ENCODE measurements at places on chromosomes 5 and 9.

- DNase-seq = no peak
Observed at GRCh38 chr9:127295005-127295404, 30.4 kb downstream of the GARNL3 start.

DNA sequence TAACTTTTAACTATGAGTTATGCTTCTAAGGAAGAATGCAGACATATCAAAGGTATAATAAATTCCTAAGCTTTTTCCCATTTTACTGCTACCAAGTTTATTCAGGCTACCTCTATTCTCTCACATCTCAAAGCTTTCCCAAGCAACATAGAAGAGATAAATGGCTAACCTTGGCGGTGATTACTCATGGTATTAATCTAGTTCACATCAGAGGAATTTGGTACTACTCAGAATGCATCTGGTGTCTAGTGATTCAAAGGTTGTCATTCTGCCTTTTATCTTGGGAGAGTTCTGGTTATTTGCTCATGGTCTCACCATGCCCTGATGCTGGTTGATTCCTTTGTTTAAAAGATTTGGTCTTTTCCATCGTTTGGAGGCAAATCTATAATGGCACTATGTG is 182.7 kb downstream of the TAF11L14 start:
- no peak for DNase-seq

GRCh38 chr5:176639981-176640380 is 7.3 kb upstream of the TSPAN17 start:
- DNase-seq = no peak

DNA sequence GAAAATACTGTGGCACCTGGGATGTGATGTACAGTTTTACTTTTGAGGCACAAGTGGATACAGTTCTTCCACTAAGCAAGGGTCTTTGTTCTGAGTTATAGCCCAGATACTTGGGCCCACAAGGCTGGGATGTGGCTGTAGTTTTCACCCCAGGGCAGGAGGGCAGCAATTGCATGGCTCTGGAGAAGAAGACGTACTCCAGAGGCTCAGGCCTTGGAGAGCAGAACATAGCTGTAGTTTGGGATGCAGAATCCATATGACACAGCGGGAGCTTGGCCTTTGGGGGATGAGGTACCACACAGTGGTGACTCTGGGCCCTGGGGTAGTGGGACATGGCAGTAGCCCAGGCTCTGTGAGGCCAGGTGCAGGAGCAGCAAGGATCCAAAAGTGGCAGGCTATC is 110.8 kb upstream of the FSTL4 start:
- no peak for DNase-seq

- DNase-seq = no peak
Observed at GRCh38 chr5:121386334-121386733, 465.3 kb upstream of the FTMT start.

- DNase-seq = no peak
Observed at GRCh38 chr9:137631345-137632229, 12.8 kb downstream of the EHMT1 start.

DNA sequence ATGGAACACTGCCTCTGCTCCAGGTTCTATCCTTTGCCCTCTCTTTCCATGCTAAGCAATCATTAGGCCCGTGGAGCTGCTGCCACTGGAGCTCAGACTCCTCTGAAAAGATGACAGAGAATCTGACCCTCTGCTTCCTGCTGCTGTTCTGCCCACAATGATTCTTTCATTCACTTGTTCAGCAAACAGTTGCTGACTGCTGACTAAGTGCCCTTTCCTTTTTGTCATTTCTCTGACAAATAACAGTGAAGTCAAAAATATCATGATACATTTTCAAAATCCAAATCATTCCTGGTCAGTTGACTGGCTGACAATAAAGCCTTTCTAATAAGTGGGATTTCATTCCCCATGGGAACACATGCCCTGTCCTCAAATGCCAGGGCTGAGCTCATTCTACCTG is 110.1 kb downstream of the SIL1 start:
- no peak for DNase-seq

DNA sequence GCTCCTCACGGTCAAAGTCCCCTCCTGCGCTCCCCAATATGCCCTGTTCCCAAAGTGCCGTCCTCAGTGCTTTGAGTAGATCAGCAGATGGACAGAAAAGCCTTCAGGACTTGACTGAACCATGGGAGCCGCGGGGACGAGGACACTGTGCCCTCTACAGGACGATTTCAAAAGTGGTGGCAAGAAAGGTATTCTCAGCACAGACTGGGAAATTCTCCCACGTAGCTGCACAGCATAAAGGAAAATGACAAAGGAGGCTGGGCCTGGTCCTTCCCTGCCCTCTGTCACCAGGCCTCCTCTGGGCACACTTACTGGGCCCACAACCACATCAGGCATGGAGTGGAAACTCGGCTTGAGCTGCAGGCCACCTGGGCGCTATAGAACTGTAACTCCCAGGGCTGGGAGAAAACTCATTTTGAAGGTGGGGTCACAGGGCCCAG is 16.7 kb upstream of the MTMR12 start:
- DNase-seq = no peak

DNA sequence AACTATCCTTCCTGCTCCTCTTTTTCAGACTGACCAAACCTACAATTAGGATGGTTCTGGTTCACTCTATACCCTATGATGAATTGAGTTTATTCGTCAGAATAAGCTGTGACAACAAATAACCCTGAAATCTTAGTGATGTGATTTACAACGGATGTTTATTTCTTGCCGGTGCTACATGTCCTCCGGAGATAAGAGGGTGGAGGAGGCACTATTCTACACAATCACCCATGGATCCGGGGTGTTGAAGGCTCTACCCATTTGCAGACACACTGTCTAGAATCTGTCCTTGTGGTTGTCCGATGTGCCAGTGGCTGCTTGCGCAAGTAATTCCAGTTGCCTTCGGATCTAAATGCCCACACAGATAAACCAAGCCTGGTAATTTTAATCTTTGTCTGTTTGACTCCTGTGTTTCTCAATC is 44.7 kb downstream of the CDC14B start:
- no peak for DNase-seq

GRCh38 chr5:1554410-1554967 is 30.7 kb upstream of the LPCAT1 start:
- no peak for DNase-seq

- DNase-seq = no peak
Observed at GRCh38 chr9:129755151-129755550, 2.3 kb upstream of the PTGES start.

GRCh38 chr9:112785986-112786385 is 35.4 kb downstream of the SNX30 start:
- DNase-seq = no peak

DNA sequence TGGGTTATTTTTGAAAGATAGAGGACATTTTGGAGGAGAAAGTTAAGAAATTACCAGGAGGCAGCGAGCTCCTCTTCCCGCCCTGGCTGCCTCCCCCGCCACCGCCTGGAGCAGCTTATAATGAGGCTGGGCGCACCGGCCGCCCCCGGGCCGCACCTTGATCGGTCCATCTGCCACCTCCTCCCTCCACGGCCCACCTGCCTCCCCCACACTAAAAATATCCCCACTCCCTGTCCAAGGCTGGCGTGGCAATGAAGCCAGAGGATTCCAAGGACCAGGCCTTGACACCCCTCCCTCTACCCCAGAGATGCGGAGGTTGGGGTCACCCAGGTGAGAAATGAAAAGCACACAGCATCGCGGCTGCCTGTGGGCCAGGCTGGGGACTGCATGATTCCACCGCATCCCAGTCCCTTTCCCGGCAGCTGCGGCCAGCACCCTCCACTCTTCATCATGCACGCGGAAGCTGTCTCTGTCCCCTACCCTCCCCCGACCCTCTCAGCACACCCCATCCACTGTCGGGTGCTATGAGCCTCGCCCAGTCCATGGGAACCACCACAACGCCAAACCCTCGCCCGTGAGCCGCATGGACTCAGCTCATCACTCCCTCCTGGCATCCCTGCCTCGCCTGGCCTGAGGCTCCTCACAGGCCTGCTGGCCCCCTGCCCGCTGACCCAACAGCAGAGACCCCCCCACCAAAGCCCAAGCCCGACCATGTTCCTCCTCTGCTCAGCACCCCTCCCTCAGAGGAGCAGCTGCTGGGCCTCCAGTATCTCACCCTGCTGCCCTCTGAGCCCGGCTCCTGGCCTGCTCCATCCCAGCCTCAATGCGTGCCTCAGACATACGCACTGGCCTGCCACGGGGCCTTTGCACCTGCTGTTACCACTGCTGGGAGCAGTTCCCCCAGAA is 50.0 kb downstream of the SARDH start:
- no peak for DNase-seq

DNA sequence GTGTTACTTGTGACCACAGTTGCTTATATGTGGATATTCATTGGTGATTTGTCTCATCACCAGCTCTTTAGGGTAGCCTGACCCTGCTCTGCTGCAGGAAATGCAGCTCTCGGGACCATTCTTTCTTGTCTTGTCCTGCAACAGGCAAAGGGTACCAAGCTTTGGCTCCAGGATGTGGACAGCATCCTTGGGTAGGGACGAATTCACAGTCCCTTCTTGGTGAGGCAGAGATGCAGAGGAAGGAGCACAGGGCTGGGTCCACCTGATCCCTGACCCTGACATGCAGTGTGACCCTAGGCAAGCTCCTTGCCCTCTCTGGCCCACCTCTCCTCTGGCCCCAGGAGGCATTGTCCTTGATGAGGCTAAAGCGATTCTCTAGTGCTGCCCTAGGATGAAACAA is 37.0 kb upstream of the SYNPO start:
- DNase-seq = no peak

DNA sequence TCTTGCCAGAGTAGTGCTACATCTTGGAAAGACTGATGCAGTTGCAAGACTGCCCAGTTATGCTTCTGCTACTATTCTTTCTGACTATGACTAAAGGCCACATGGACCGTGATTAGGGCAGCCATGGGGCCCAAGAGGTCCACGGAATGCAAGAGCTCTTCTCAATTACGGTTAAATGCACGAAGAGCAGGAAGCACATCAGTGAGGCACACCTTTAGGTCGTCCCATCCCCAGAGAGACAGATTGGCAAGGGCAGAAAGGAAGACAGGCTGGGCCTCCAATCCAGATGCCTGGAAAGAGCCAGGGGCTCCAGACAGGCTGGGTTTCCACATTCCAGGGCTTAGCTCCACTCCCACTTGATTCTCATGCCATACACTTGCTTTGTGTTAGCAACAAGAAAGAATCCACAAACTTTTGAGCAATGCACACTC is 132.3 kb upstream of the SLIT3 start:
- no peak for DNase-seq

DNA sequence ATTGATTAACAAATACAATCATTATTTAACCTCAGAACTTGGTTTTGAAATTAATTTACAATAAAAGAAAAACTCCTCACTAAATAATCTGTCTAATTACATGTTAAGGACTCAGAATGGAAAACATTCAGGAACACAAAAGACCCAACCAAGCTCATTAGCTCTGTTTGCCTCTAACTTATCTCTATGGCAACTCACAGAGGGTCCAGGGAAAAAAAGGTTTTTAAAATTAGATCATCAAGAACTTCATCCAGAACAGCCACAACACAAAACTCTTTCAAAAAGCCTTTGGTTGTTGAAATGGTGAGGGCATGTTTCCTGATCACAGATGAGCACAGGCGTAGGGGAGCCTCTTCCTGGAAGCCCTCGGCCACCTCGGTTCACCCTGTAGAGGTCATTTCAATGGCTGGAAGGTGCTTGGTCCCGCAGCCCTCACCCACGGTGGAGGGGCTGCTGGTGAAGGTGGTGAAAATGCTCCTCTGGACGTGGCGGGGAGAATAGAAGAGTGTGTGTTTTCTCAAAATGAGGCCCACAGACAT is 17.2 kb upstream of the TCF7 start:
- no peak for DNase-seq

- DNase-seq = no peak
Observed at GRCh38 chr5:163439092-163439425, 1.7 kb downstream of the CCNG1 start.

GRCh38 chr9:121822093-121823085 is 171.0 kb downstream of the DAB2IP start:
- no peak for DNase-seq

GRCh38 chr9:134590240-134591081 is 51.1 kb upstream of the COL5A1 start:
- no peak for DNase-seq

GRCh38 chr5:147963948-147964693 is 57.8 kb upstream of the C5orf46 start:
- no peak for DNase-seq

- no peak for DNase-seq
Observed at GRCh38 chr5:165457859-165458481, 1952.6 kb downstream of the MAT2B start.

DNA sequence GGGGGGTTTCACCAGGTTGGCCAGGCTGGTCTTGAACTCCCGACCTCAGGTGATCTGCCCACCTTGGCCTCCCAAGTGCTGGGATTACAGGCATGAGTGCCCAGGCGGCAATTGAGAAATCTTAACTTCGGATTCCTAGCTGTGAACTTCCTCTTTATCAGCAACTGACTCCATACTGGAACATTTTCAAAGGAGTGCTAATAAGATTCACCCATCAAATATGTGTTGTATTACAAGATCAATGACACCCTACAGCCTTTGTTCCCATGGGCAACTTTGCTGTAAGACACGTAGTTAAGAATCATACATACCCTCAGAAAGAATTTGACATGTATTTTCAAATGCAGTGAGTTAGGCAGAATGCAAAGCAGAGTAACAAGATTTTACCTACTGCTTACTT is 23.1 kb upstream of the ACOT12 start:
- DNase-seq = no peak

- DNase-seq = no peak
Observed at GRCh38 chr5:117680426-117680825, 1105.8 kb upstream of the SEMA6A start.

DNA sequence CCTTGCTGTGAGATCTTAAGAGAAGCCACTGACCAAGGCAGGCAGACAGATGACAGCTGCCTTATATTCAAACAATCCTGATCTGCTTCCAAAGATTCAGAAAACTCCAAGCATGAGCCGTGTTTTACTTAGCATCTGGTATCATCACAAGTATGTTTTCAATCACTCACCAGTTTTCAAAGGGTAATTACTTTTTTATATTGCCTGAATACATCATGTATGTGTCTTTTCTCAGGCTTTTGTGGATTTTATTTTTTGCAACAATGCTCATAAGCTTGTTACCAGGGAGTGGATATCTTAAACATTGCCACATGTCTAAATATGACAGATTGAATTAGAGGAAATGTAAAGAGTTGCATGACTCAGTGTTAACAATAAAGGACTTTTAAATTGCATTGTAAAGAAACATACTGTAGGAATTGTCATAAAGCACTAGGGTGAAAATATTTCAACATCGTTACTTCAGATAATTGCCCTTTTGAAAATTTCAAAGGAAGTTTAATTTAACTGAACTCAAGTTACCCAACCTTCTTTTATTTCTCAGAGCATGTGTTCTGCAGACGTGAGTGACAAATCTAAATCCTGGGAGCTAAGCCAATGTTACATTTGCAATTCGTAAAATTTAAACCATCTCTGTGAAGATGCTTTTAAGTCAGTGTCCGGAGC is 326.1 kb downstream of the PLK2 start:
- DNase-seq = no peak

- DNase-seq = no peak
Observed at GRCh38 chr9:18346745-18347144, 127.2 kb upstream of the ADAMTSL1 start.

Data from stimulated activated CD4-positive, alpha-beta T cell treated with anti-CD3 and anti-CD28 coated beads, TNF-alpha, amount 100 ng/mL, for 1 hour (primary cell).